ENCODE measurements at places on chromosomes 1 and 21.

DNA sequence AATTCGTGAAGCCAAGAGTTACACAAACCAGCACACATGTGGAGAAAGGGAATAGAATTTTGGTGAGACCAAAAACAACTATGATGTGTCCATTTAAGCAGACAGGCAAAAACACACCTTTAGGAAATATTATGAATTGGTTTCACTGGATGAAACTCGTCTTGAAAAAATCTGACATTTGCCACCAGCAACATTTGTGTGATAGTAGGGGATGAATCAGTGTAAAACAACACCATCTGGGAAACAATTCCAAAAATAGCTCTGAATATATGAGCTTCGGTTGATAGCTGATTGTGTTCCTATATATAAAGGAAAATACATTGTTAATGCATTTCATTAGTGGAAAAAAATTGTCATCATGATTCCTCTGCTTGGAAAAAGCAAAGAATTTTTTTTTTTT is 327.8 kb downstream of the PAPPA2 start:
- DNase-seq: peak; percentile 51

GRCh38 chr1:192506741-192507155 is 68.8 kb upstream of the RGS1 start:
- DNase-seq: peak; percentile 47

- no peak for DNase-seq
These were observed 241.8 kb downstream of the TTLL7 start for GRCh38 chr1:83756984-83757717.

- DNase-seq: peak; percentile 12
These were observed 616 bp downstream of the TAF12 start for GRCh38 chr1:28642056-28642846.

DNA sequence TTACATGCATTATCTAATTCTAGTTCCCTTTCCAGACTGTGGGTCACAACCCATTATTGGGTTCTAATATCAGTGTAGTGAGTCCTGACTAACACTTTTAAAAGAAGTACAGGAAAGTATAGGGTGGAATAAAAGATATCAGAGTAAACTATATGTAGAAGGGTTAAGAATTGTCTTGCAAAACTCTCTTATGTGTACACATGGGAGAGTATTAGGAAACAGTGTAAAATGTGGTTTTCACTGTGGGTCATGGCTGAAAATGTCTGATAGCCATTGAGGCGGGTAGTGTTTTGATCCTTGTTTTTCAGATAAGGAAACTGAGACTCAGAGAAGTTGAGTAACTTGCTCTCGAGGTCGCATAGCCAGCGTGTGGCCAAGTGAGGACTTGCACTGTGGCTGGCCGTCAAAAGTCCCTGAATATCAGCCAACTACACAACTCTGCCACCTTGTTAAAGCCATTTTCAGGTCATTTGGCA is 18.5 kb upstream of the MTARC1 start:
- DNase-seq: no peak

GRCh38 chr1:20008391-20008841 is 29.0 kb upstream of the PLA2G2A start:
- DNase-seq: peak; percentile 18

- DNase-seq: peak; percentile 71
These were observed 213.4 kb downstream of the APP start for GRCh38 chr21:25956993-25957714.

DNA sequence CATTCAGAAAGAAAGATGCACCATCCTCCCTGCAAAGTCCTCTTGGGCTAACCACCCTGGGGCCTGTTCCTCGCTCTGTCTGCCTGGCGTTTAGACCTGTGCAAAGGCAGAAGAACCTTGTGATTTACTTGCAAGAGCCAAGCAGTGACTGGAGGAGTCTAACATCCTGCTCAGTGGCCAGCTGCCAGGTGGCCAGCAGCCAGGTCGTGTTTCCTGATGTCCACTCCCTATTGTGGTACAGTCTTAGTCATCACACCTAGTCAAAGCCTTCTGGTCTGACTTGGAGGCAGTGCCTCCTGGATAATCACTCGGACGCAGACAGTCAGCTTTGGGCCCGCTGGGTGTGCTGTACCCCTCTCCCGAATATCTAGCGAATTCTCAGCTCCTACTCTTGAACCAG is 118.1 kb downstream of the PGBD5 start:
- peak; percentile 73 for DNase-seq

GRCh38 chr1:241513378-241513777 is 6.2 kb downstream of the FH start:
- no peak for DNase-seq

DNA sequence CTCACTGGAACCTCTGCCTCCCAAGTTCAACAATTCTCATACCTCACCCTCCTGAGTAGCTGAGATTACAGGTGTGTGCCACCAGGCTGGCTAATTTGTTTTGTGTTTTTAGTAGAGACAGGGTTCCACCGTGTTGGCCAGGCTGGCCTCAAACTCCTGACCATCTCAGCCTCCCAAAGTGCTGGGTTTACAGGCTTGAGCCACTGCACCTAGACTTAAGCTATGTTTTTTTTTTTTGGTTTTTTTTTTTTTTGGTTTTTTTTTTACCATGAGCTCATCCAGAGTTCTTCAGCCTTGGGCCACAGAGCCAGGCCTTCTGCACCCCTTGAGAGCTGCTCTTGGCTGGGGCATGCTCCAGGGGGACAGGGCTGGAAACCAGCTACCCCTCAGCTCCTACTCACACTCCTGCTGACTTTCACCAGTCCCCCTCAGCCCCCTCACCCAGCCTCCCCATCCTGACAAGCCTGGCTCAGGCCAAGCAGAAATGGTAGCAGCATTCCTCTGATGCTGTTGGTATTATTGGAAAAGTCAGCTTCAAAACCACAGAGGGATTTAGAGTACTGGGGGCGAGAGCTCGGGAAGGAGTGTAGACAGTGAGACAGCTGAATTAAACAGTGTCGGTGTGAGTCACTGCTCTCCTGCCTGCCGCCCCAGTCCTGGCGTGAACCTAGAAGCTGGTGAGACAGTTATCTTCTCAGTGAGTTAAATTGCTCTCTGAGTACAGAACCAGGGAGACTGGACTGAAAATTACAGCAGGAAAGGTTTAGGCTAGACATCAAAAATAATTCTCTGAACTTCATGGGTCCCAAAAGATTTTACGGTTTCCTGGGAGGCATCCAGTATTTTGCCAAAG is 63.7 kb downstream of the NAV1 start:
- DNase-seq: peak; percentile 98

DNA sequence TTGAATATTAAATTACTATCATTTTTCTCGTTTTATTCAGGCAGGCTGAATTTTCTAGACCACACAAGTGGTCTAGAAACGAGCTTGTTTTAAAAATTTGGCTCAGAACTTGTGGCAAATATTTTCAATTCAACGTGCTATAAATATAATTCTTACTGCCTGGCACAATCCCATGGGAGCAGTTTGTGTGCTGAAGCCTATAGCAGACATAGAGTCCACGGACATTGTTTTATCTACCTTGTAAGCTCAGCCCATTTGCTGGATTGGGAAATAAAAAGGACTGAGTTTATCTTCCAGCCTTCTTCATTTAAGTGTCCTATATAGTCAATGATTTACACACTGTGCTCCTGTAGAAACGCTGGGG is 103.4 kb downstream of the ZBTB18 start:
- peak; percentile 68 for DNase-seq

GRCh38 chr1:163162381-163162914 is 40.3 kb downstream of the RGS5 start:
- DNase-seq: peak; percentile 87

DNA sequence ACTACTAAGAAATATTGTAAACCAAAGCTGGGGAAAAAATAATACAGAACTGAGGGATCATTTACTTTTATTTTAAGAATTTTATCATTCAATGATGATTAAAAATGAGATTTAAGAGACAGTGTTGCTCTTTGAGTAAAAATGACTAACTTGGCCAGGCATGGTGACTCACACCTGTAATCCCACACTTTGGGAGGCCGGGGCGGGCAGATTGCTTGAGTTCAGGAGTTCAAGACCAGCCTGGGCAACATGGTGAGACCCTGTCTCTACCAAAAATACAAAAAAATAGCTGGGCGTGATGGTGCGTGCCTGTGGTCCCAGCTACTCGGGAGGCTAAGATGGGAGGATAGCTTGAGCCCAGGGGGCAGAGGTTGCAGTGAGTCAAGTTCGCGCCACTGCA is 21.8 kb upstream of the PLEKHO1 start:
- peak; percentile 38 for DNase-seq

DNA sequence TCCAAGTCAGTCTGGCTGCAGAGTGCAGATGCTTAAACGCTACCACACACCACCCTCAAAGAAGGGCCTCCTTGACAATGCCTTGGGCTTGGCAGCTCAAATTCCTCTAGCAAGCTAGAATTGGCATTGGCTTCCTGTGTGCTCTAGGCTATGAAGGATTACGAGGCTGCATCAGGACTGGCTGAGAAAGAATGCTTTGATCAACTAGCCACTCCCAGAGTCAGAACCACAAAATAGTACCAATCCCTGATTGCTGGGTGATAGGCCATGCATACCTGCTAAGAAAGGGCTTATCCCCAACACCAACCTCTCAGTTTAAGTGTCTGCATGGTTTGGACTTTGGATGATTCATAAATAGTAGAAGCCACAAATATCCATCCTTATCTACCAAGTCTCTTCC is 504.9 kb downstream of the OMA1 start:
- DNase-seq: no peak

DNA sequence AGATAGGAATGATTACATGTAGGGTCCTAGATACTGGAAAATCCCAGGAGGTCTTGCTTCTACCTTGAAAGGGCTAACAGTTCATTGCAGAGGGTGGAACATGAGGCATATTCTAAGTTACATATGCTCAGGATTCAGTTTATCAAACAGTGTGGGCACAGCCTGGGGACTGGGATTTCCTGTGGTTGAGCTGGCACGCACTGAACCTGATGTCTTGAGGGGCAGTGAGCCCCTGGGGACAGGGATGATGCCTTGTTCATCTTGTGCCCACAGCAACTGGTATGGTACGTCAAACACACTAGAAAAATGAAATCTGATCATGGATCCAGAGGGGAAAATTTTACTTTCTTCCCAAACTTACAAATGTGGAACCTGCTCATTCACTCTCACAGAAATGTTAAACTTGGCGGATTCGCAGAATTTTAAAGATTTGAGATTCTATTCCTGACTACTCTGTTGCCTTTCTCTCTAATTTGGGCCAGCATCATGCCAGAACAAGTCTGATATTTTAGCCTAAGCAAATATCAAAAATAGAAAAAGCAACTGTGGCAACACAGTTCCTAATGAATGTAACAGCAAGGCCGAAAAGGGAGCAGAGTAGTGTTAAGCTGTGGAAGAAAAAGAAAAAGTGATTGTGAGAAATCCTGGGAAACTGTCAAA is 68.2 kb upstream of the COL24A1 start:
- no peak for DNase-seq

DNA sequence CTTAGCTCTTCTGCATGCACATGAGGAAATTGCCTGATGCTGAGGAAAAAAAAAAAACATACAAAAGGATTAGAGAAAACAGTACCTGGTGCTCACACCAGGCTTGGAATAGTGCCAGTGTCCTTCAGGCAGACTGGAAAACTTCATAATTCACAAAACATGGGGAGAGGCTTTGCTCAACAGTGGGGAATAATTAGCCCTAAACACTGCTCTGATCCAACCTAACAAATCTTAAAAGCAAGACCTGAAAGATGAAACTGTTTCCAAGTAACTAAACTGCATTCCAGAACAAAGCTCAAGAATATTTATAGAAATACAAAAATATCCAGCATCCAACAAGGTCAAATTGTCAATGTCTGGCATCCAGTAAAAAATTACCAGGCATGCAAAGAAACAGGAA is 124.8 kb downstream of the AK5 start:
- DNase-seq: no peak

DNA sequence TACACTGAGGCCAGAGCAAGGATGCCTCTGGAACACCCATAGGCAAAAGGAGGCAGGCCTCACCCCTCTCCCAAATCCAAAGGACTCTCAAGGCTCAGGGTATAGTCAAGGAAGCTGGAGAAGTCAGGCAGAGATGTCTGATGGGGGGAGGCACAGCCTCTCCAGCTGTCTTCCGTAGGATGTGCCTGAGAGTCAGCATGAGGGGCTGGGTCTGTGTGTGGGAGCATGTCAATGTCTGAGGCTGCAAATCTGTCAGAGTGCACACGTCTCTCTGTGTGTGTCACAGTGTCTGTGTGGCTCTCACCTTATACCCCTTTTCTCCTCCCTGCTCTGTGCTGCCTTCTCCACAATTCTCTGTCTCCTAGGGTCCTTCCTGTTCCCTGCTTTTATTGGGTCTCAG is 4.0 kb downstream of the HPCAL4 start:
- no peak for DNase-seq

DNA sequence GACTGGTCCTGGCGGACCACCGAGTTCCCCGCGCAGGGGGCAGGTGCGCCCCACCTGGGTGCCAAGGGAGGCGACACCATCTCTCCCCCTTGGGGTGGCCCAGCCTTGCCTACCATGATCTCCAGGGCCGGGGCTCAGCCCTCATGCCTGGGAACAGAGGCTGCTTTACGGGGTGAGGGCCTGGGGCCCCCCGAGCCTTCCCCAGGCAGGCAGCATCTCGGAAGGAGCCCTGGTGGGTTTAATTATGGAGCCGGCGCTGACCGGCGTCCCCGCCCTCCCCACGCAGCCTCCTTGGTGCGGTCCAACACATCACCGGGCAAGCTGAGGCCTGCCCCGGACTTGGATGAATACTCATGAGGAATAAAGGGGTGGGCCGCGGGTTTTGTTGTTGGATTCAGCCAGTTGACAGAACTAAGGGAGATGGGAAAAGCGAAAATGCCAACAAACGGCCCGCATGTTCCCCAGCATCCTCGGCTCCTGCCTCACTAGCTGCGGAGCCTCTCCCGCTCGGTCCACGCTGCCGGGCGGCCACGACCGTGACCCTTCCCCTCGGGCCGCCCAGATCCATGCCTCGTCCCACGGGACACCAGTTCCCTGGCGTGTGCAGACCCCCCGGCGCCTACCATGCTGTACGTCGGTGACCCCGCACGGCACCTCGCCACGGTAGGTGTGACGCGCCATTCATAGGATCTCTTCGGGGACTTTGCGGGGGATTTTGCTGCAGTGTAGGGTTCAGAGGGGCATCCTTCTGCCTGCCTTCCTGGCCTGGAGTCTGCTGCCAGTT is 38.2 kb downstream of the TP73 start:
- DNase-seq: no peak

DNA sequence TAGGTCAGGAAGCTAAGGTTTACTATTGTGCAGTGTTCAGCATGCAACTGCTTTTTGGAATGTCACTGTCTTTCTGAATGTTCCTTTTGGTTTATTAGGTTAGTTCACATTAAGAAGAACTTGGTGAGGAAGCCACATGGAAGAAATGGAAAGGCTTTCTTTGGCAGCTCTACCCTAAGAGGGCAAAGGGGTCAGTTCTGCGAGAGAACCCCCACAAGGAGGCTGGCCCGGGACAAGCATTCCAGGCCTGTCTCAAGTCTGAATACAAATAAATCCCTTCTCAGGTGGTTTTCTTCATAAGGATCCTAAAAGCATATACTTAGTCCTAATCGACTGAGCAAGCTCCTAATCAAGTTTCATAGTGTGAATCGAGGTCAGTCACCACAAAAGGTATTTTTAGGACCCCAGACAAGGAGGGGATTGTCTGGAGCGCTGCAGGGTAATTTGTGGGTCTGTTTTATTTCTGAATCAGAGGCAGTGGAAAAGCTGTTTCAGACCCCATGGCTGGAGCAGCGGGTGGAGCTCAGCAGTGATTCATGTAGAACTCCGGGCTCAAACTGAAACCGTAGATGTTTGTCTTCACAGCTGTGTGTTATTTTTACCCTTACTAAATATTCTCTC is 63.3 kb downstream of the ERG start:
- DNase-seq: peak; percentile 76
